GM23338 (cell line): ENCODE measurements at places on chromosomes 7 and 10. TPM values are rescaled to one million over a fixed set of nuclear protein-coding genes. Genes with fewer than 3 reads are reported as not detected.

Gene COL17A1
- 0.04 and 1.3 TPM in 2 replicates for total RNA-seq

GRCh38 chr10:83724471-83725241, 414.7 kb upstream of the GHITM start:
- H3K27ac ChIP-seq: no peak overlapping the region
- H3K27me3 ChIP-seq: no peaks in the 10 kb centered on the region
- no peak overlapping the region for H3K4me3 ChIP-seq
- H3K4me1 ChIP-seq: no peaks in the 10 kb centered on the region

- peaks cover 36% of the 10 kb centered on the region for H3K36me3 ChIP-seq
- no peak overlapping the region for H3K4me3 ChIP-seq
- no peak overlapping the region for H3K27ac ChIP-seq
- no peaks in the 10 kb centered on the region for H3K4me1 ChIP-seq
- no peaks in the 10 kb centered on the region for H3K27me3 ChIP-seq
Measured at GRCh38 chr7:16684935-16685334, 39.0 kb downstream of the BZW2 start.

Gene EPO
- 0.89 TPM in 1 of 2 replicates, not detected in the other for total RNA-seq

Gene HMX3
- 0.23 and 0.35 TPM in 2 replicates for total RNA-seq

GRCh38 chr7:73833251-73833919, 2.6 kb downstream of the CLDN4 start:
- H3K36me3 ChIP-seq: no peaks in the 10 kb centered on the region
- H3K4me1 ChIP-seq: peaks cover 51% of the 10 kb centered on the region
- H3K27me3 ChIP-seq: no peaks in the 10 kb centered on the region
- DNase-seq: peak; percentile 68
- peak overlapping the region; percentile 80 for H3K27ac ChIP-seq

GRCh38 chr7:64877714-64878610, 25.1 kb upstream of the ZNF273 start:
- H3K27ac ChIP-seq: no peak overlapping the region
- no peaks in the 10 kb centered on the region; the same call in 1 of the 2 replicates for H3K4me1 ChIP-seq
- H3K4me3 ChIP-seq: peak overlapping the region; percentile 61

- no peak overlapping the region for H3K27ac ChIP-seq
- no peaks in the 10 kb centered on the region for H3K27me3 ChIP-seq
- no peak for DNase-seq
Measured at GRCh38 chr7:40965016-40965415, 737.9 kb downstream of the INHBA start.
